Stimulated activated CD8-positive, alpha-beta memory T cell treated with anti-CD3 and anti-CD28 coated beads, Interleukin-2, amount 100 ng/mL, for 1 hour (primary cell): ENCODE measurements at places on chromosomes 5 and 9.

GRCh38 chr5:179268399-179268952, 76.8 kb downstream of the ADAMTS2 start:
- no peak for DNase-seq

DNA sequence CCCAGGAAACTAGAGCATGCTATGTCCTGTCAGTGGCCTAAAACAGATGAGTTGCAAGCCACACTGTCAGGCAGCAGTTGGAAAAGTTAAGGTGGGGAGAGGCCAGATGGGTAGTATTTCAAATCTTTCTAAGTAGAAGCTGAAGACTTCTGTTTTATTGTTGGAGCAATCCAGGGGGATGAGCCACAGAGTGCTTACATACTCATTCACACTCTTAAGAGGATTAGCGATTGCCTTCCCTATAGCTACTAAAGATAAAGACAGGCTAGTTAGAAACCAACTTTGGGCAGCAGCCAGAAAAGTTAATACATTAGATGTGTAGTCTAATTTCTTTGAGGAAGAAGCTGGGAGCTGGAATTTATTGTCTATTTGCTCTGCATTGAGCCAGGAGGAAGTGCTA, 61.7 kb upstream of the ELAVL2 start:
- DNase-seq: no peak

GRCh38 chr5:33675958-33676464, 215.8 kb downstream of the ADAMTS12 start:
- no peak for DNase-seq

- peak; percentile 83 for DNase-seq
Measured at GRCh38 chr5:181260720-181261319, at the start of gene TRIM52. Gene TRIM52 (minus strand): TSS chr5:181261143. CDS start chr5:181260813, 330 bp downstream.

DNA sequence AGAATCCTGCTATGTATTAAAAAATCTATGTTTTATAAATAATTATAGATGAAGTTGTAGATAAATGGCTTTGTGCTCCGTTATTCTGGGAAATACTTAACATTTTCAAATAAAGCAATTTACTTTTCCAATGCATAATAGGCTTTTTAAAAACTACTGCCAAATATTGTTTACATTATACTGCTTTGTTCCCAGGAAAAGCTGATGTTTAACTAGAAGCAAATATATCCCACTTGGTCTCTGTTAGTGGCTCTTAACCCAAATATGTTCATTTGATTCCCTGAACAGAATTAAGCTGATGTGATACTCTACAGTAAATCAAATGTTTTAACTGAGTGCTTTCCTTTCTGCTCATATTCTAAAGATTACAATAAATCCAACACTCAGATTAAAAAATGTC, 326.3 kb downstream of the SLCO4C1 start:
- DNase-seq: no peak

DNA sequence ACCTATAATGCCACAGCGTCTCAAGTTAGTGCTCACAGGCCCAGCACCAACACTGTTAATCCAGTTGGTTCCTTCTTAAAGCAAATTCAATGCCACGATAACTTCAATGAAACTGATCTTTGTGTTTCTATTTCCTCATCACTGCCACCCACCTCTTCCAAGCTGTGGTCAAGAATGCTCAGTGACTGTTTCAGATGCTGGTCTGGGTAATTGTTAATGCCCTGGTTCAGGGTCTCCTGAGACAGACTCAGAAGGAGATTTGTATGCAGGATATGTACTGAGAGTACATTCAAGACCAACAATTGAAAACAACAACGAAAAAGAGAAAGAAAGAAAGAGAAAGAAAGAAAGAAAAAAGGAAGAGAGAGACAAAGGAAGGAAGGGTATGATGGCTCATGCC, 505.3 kb downstream of the TLE4 start:
- DNase-seq: no peak

DNA sequence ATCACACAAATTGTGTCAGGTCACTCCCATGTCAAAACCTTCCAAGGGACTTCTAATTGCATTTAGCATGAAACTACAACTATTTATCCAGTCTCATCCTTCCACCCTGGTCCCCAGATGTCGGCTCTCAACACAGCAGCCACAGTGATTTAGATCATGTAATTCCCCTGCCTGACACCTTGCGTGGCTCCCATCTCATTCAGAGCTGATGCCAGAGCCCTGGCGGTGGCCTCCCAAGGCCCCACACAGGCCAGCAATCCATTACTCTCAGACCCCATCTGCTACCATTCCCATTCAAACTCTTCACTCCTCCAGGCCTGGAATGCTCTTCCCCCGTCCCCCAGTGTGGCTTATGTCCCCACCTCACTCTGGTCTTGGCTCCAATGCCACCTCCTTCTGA, 2.4 kb downstream of the SLC35D2 start:
- no peak for DNase-seq
